Femur (tissue), 1 donor: ENCODE measurements at places on chromosomes 12 and 14.

- peak; percentile 40 for DNase-seq
Measured at GRCh38 chr12:113135178-113136127, at the start of gene RASAL1. Gene RASAL1 (minus strand): TSS chr12:113135761. CDS start chr12:113135462, 299 bp downstream.

DNA sequence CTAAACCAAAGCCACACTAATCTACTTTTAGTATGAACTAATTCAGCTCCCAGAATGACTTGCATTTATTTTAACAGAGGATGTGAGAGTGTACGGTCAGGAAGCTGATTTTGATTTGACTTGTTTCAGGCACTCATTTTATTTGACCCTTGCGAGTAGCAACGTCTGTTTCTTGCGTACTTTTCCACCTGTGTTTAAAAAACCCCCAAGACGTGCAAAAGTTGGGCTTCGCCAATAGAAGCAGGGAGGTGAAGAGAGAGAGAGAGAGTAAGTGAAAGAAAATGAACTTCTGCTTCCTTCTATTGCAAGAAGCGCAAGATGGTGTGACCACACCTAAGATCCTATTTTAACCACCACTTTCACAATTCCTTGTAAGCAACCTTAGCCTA lies 6.7 kb upstream of the SLC15A4 start:
- DNase-seq: no peak

DNA sequence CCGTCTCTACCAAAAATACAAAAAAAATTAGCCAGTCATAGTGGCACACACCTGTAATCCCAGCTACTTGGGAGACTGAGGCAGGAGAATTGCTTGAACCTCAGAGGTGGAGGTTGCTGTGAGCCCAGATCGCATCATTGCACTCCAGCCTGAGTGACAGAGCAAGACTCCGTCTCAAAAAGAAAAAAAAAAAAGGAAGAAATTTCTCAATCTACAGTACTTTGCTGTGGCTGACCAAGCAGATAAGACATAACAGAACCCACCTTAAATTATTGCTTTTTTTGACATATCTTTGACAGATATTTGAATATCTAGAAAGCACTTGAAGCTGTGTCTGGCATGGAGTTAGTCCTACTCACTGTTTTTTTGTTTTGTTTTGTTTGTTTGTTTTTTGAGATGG lies 34.9 kb upstream of the HNF1A start:
- no peak for DNase-seq

GRCh38 chr12:96176575-96176974 lies 17.6 kb upstream of the ELK3 start:
- no peak for DNase-seq

DNA sequence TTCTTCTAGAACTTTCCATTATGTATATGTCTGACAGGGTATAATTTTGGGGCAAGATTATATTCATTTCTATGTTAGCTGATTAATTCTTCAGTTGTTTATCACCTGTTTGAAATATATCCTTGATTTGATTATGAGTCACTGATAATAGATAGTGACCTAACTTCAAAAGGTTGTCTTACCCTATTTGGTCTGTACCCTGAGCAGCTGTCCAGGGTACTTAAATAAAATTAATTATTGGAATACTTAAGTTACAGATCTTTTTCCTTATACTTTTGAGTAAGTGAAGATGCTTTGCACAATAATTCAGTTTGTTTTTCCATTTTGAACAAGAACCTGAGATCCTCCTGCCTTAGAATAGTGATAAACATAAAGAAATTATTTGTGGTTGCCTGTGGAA lies 13.2 kb upstream of the NPAS3 start:
- no peak for DNase-seq

- DNase-seq: no peak
Measured at GRCh38 chr12:72024613-72025012, 86.0 kb downstream of the TPH2 start.

- no peak for DNase-seq
Measured at GRCh38 chr12:124764451-124764850, 99.2 kb downstream of the SCARB1 start.
